Left cardiac atrium (tissue), 4 donors: ENCODE measurements at places on chromosomes 16 and 17.

- no peak for DNase-seq
Measured at GRCh38 chr17:1228781-1229348, 41.4 kb upstream of the BHLHA9 start.

- DNase-seq: peak; percentile 61
Measured at GRCh38 chr17:1506649-1507267, 9.7 kb downstream of the INPP5K start.

GRCh38 chr17:7423679-7424078, 1.7 kb upstream of the SPEM2 start:
- no peak for DNase-seq

DNA sequence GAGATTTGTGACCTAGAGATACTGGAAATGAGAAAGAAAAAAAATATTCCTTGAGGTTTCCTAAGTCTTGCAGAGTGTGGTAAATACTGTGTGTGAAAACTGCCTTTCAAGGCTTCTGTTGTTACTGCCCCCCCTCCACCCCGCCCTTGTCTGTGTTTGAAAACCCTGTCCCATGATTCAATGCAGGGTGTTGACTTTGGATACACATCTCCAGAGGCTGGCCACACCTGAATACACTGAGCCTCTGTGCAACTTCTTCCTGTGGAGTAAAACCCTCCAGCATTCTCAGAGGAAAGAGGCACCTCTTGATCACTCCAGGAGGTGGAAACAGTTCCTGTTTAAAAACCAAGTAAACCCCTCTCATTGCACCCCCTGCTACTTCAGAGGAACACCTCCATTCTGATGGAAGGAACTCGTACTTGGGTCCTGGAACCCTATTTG, 123.0 kb upstream of the CACNG5 start:
- no peak for DNase-seq

GRCh38 chr16:61842666-61843065, 193.6 kb downstream of the CDH8 start:
- DNase-seq: no peak

DNA sequence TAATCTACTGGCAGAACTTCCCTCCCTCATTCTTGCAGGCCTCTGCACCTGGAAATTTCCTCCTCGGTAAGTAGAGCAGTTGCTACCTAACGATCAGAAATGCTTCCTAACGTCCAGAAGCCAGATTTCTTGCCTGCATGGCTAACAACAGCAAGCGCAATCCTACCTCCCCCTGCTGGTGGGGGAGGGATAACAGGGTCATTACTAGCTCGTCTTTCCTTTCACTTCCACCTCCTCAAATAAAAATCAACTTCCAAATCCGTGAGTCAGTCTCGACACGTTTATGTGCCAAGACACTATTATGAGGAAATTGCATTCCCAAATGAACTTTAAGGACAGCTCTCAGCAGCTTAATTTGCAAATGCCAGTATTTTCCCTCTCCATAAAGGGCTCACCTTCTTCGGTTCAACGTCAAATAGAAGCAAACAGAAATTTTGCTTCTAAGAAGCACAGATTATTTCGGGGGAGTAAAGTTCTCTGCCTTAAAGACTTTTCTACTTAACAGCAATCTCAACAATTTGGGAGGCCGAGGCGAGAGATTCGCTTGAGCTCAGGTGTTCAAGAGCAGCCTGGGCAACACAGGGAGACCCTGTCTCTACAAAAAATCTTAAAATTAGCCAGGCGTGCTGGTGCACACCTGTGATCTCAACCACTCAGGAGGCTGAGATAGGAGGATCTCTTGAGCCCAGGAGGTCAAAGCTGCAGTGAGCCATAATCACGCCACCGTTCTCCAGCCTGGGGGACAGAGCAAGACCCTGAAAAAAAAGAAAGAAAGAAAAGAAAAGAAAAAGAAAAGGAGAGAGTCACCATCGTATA, 188.6 kb upstream of the PSMD7 start:
- no peak for DNase-seq

DNA sequence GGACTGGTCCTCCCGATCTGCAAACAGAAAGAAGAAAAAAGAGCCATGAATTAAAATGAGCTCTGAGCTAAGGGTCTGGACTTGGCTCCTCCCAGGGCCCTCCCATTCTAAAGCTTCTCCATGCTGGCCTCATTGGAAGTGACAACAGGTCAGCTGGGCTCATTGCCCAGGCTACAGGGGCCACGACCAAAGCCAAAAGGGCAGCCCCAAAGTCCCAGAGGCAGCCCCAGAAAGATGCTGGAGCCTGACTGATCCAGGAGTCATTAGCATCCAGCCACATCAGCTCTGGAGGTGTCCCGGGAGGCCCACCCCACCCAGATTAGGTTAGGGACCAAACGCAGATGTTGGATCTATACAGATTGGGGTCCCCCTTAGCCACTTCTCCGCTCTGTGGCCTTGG, 58.2 kb downstream of the MYH11 start:
- no peak for DNase-seq

- no peak for DNase-seq
Measured at GRCh38 chr16:14172200-14172809, 101.2 kb downstream of the MRTFB start.

- no peak for DNase-seq
Measured at GRCh38 chr17:80870401-80870800, 121.2 kb upstream of the CHMP6 start.

DNA sequence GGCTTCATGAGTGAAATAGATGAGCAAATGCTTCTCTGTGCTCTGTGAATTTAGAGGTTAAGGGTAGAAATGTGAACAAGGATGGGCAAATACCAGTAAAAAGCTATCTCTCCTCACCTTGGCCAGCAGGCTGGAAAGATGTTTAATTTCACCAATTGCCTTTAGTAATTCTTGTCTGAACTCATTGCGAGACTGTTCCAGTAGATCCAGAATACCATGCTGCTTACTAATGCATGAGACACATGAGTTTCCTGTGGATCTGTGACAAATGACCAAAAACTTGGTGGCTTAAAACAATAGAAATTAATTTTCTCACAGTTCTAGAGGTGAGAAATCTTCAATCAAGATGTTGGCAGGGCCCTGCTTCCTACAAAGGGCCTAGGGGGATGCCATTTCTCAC, 9.3 kb upstream of the ZNF624 start:
- DNase-seq: no peak
